ENCODE measurements at places on chromosomes 5 and 9.

- DNase-seq, result no peak
These were observed 39.9 kb upstream of the EEIG1 start for GRCh38 chr9:128020692-128021091.

DNA sequence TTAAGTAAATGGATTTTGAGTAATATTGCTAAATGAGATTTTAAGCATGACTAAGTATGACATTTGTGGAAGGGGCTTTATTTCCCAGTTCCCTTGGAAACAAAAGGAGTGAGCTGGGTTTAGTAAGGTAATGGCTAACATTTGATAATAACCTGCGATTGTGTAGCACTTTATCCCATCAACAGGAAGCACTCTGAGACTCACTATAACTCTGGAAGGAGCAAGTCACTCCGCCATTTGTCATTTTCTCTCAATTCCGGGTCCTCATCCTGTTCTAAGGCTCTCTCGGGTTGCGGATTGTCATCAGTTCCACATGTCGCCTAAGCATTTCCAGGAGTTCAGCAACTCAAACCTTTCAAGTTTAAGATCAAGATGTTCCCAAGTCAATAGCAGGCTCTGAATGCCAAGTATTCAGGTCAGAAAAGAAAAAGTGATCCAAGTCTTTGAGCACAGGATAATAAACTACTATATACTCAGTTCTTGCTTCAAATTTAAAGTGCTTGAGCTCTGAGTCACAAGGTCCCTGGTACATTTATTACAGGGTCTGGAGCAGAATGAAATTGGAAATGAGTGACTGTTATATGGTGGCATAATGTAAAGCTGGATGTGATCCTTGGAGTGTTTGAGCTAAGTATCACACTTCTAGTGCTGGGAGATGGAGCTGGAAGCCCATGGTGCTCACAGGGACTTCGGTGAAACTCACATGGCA, 39.3 kb downstream of the CAPSL start:
- DNase-seq, result no peak

GRCh38 chr9:98097836-98098235, 21.2 kb downstream of the TRIM14 start:
- no peak for DNase-seq

GRCh38 chr5:119291877-119292276, 63.9 kb upstream of the TNFAIP8 start:
- DNase-seq, result no peak

- no peak for DNase-seq
These were observed 40.2 kb downstream of the MED10 start for GRCh38 chr5:6338135-6338534.

- DNase-seq, result no peak
These were observed 7.2 kb downstream of the BTNL9 start for GRCh38 chr5:181047288-181047687.

DNA sequence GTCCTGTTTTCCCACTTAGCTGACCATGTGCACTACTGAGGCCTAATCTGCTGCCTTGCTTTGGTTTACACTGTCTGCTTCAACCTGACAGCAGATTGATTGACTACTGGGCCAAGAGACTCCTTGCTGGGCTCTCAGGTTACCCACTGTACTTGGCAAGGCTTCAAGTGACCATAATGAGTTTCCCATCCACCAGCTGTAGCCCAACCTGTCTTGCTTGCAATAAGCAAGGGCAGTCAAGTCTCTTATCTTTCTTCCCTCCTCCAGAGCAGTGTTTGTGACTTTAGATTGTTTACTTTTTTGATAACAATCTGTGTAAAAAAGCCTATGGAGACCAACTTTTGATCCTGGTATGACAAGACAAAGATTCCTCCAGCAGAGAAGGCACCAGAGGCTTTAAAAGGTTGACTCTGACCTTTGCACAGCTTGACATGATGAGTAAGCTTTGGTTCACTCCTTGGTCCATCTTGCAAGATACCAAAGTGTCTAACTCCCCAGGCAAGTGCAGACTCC, 912.3 kb upstream of the SEMA6A start:
- peak; percentile 1 for DNase-seq

GRCh38 chr5:88390481-88390880, 121.8 kb upstream of the TMEM161B start:
- no peak for DNase-seq

GRCh38 chr9:125536776-125537175, 170.2 kb downstream of the MAPKAP1 start:
- no peak for DNase-seq

- peak; percentile 90 for DNase-seq
These were observed 5.1 kb upstream of the CAST start for GRCh38 chr5:96657068-96657467.

DNA sequence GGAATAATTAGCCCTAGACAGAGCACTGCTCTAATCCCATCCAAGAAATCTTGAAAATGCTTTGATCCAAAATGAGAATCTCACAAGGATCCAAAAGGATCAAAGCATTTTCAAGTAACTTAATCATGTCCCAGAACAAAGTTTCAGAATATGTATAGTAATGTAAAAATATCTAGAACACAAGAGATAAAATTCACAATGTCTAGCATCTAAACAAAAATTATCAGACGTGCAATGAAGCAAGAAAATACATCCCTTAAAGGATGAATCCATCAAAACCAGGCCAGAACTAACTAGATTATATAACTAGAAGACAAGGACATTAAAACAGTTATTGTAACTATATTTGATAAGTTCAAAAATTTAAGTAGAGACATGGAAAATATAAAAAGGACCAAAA, 69.3 kb downstream of the INIP start:
- DNase-seq, result no peak

DNA sequence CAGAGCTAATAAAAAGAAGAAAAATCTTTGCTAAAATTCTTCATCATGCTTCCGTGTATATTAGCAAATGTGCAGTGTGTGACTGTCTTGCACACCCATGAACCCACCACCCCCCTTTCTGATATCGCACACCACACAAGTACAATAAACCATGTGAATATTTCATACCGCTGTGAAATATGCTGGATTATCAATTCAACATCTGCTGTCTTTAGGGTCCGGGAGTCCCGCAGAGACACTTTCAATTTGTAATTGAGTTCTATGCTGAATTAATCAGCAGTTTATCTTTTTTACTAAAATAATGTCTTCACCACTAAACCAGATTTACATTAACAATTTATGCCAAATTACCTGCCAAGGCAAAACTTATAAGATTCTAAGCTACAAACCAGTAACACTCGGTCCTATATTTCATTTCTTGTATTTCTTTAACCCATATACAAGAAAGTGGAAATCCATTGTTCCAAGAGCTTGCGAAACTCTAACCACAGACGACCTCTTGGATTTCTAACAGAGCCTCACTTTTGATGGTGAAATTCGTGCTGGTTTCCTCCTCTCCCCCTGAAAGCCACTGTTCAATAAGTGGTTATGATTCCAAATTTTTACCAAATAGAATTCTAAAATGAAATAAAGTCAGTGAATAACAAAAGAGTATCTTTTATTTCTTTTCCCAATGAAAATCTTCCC, 44.2 kb downstream of the PSMB7 start:
- DNase-seq, result peak; percentile 43

DNA sequence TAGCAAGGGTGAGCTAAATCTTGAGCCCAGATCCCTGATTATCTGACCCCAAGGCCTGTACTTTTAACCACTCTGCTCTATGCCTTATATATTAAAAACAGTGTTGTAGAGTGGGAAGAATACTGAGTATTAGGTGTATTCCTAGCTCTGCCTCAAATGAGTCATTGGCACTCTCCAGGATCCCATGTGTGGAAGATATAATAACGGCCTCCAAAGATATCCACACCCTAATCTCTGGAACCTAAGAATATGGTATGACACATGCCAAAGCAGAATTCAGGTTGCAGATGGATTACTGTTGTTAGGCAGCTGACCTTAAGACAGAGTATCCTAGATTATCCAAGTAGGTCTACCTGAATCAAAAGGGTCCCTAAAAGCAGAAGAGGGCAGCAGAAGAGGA, 110.8 kb downstream of the ADRB2 start:
- DNase-seq, result peak; percentile 71

- DNase-seq, result no peak
These were observed 57.7 kb upstream of the RPS23 start for GRCh38 chr5:82335806-82336205.

- DNase-seq, result no peak
These were observed 615.0 kb downstream of the HINT1 start for GRCh38 chr5:130549884-130550561.

DNA sequence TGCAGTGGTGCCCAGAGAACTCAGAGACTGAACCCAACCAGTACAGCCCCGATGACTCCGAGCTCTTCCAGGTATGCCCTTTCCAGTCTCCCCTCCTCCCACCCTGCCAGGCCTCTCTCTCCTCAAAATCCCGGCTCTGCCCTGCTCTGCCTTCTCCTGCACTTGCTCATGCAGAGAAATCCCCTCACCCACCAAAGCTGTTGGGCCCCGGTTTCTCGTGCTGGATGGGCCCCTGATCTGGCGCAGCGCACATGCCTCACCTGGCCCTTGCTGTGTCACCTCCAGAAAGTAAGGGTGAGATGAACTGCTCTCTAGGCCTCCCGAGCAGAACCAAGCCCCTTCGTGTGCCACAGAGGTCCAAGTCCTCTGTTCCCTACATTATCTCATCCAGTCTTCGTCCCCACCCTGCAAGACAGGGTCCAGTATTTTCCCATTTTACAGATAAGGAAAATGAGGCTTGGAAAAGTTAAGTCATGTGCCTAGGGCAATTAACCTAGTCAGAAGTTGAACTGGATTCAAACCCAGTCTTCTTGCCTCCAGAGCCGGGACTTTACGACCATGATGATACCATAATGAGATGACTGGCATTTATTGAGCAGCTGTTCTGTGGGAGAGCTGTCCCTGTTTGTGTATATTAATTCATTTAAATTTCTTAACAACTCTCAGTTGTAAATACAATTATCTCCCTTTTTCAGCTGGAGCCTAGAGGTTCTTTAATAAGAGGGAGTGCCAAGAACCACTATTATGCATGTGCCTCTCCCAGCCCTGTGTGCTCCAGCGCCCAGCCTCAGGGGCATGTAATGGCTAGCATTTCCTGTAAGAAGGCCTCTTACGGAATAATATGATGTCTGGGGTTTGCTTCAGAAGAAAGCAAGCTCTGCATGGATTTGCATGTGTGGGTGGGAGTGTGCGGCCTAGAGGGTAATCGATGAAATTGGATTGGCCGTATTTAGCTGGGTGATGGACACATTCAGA, 90.7 kb downstream of the PPARGC1B start:
- no peak for DNase-seq

GRCh38 chr9:131253891-131254491, 22.3 kb downstream of the FAM78A start:
- DNase-seq, result no peak

DNA sequence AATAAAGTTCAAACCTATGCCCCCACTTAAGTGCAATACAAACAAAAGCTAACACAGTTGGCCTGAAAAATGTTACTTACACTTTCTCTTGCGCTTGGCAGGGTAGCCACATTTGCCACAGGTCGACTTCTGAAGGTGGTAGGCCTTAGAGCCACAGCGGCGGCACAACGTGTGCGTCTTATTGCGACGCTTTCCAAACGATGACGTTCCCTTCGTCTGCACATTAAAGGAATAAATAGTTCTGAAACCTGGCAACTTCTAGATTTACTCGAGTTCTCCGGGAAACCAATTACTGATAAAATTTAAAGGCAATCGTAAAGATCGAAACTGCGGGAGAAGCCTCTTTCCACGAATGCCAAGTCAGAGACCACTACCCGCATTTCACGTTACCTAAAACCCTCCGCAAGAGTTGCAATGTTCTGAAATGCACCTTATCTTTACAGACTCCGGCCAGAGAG, 602 bp downstream of the RPL37 start:
- no peak for DNase-seq

- DNase-seq, result no peak
These were observed 99.7 kb upstream of the OSMR start for GRCh38 chr5:38745836-38746732.

- no peak for DNase-seq
These were observed 82.5 kb upstream of the UBTD2 start for GRCh38 chr5:172365948-172366608.

DNA sequence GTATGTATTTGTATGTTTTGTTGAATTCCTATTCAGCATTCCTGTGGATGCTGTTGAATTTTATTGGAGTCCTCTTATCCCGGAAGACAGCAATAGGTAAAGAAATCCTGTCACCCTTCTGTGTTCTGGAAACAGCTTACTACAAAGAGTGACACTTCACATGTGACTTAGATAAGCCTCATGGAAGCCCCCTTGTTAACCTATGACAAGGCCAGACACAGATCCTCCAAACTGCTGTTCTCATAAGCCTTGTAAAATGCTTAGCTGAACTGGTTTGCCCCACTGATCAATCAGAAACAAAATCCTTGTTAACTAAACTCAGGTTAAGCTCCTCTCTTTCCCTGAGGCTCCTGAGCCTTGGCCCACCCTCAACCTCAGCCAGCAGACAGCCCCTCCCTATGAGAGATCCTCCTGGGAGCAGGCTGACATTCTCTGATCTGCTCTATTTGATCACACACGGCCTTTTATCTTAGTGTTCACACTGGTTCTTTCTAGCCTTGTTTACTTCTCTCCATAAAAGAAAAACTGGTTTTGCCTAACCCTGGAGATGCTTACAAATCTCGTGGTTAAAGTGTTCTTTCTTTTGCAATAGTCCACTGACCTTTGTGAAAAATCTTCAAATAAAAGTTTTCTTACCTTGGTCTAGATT, 29.4 kb upstream of the ATP6V1G1 start:
- no peak for DNase-seq

- DNase-seq, result no peak
These were observed 340.7 kb downstream of the TLE4 start for GRCh38 chr9:79912318-79913070.

DNA sequence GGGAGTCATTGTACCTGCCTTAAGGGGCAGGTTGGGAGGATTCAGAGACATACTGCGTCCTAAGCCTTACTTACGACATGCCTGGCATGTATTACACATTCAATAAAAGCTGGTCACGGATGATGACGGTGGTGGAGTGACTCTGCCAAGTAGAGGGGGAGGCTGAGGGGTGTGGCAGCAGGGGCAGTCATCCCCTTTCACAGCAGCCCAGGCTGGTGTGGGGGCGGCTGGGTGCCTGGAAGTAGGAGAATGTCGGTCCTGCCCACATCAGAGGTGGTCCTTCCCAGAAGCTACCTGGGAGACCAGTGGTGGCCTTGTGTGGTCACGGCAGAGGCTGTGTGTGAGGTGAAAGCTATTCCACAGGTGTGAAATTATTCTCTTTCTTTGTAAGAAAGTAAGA, 8.9 kb downstream of the ZBTB34 start:
- DNase-seq, result no peak

DNA sequence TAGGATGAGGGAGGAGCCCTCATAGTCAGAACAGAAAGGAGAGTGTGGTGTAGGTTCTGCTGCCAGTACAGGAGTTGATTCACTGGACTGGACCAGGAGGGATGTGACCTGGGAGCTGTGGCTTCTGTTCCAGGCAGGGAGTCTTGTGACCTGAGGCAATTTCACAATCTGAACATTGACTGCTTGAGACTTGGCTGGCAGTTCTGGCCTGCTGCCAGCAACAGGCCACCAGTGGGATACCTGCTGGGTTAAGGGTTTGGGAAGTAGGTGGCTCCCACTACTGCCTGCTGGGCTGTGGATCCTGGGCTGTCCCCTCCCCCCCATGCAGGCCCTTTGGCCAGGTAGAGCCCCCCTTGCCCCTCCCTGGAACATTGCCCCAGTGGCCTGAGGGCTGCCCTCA, 268.6 kb upstream of the ARRDC3 start:
- DNase-seq, result no peak

GRCh38 chr9:116685166-116685565, 1.9 kb upstream of the TRIM32 start:
- DNase-seq, result no peak

All from NCI-H226 (cell line).